ENCODE measurements at places on chromosomes 3 and 15. TPM values are rescaled to one million over a fixed set of nuclear protein-coding genes. Genes with fewer than 3 reads are reported as not detected.

The ATP2C1 gene
- 58.5 TPM for total RNA-seq

The VGLL3 gene
- total RNA-seq, result not detected

The ATP13A4 gene
- 1.6 TPM for total RNA-seq

The CACNA2D2 gene
- total RNA-seq, result 0.62 TPM

The MAGI1 gene
- total RNA-seq, result 0.04 TPM

The GABRR3 gene
- not detected for total RNA-seq

The PPP1R14D gene
- not detected for total RNA-seq

The SUCNR1 gene
- total RNA-seq, result not detected

The SLC24A1 gene
- 5.4 TPM for total RNA-seq

GRCh38 chr15:70351391-70351790 is 253.7 kb upstream of the TLE3 start:
- H3K36me3 ChIP-seq, result no peaks in the 10 kb centered on the region
- H3K4me1 ChIP-seq, result no peaks in the 10 kb centered on the region
- H3K4me3 ChIP-seq, result no peak overlapping the region
- H3K27ac ChIP-seq, result no peak overlapping the region

DNA sequence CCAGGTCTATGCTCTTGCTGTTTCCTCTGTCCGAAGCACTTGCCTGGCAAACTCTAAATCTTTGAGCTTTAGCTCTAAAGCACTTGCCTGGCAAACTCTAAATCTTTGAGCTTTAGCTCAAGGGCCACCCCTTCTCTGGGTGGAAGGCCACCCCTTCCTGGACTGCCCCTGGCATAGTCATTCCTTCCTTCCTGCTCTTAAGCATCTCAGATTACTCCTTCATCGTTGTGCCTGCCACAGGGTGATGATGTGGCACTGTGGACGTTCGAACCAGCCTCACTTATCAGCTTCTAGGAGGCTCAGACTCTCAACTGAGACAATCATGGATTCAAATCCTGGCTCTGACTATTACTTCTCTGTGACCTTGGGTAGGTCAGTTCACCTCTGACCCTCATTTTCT is 10.5 kb upstream of the CRABP1 start:
- H3K27ac ChIP-seq, result no peak overlapping the region
- H3K4me3 ChIP-seq, result no peak overlapping the region
- no peaks in the 10 kb centered on the region for H3K4me1 ChIP-seq
- no peaks in the 10 kb centered on the region for H3K27me3 ChIP-seq
- no peaks in the 10 kb centered on the region for H3K36me3 ChIP-seq

GRCh38 chr3:148084931-148085330 is 612.8 kb upstream of the AGTR1 start:
- H3K27ac ChIP-seq, result no peak overlapping the region
- no peaks in the 10 kb centered on the region for H3K27me3 ChIP-seq
- H3K4me3 ChIP-seq, result no peak overlapping the region
- no peaks in the 10 kb centered on the region for H3K36me3 ChIP-seq

DNA sequence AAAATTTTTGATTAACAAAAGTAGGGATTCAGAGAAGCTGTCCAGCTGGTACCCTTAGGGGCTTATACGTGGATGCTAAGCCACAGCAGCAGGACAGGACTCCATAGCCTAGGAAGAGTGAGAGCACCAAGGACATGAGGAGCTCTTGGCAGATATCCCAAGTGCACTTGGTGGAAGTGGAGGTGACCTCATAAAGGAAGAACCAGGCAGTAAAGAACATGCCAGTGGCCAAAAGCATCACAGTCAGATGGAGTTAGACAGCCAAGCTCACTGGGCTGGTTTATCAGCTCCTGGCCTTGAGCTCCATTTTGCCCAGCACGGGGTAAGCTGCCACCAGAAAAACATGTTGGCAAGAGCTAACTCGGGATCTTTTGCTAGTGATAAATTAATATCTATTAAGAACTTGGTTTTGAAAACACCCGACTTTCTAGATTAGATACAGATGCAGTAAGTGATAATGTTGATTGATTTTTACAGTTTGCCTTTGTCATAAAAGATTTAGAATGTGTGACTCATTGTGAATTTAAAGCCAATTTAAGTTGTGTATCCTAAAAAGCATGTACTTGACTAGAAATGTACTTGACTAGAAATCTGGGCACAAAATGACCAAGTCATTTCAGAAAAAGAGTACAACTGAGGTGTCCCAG is 108.0 kb downstream of the CMSS1 start:
- no peak overlapping the region for H3K27ac ChIP-seq
- DNase-seq, result no peak
- no peak overlapping the region for H3K4me3 ChIP-seq
- peaks cover 3% of the 10 kb centered on the region for H3K36me3 ChIP-seq

DNA sequence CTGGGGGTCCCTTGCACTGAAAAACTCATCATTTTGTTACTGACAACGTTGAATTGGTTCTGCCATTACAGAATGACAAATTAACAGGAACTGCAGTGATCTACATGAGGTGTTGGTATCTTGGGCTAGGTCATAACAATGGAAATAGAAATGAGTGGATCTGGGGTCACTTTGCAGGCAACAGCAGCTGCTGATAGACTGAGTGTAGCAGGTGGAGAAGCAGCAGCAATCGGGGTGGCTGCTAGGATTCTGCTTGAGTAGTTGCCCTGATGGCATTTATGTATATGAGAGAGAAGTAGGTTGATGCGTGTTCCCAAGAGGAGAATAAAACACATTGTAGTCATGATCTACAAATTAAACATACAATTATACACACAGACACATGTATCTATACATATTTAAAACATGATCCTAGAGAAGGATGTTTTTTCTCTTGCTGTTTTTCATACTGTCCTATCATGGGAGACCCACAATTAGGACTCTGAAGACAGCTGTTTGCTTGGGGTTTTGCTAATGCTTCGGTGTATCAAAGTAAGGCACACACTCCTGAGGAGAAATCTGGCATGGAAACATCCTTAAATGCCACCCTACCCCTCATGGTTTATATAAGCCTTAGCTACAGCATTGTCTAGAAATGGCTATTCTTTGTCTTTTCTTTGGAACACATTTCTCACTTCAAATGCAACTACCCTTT is 15.8 kb upstream of the THBS1 start:
- H3K27ac ChIP-seq, result no peak overlapping the region
- no peak for DNase-seq
- no peak overlapping the region for H3K4me3 ChIP-seq
- H3K36me3 ChIP-seq, result no peaks in the 10 kb centered on the region

- DNase-seq, result no peak
- no peak overlapping the region for H3K4me3 ChIP-seq
- H3K27me3 ChIP-seq, result peaks cover 30% of the 10 kb centered on the region
- peaks cover 4% of the 10 kb centered on the region for H3K4me1 ChIP-seq
Measured at GRCh38 chr3:174436367-174436766, 422.8 kb upstream of the NAALADL2 start.

DNA sequence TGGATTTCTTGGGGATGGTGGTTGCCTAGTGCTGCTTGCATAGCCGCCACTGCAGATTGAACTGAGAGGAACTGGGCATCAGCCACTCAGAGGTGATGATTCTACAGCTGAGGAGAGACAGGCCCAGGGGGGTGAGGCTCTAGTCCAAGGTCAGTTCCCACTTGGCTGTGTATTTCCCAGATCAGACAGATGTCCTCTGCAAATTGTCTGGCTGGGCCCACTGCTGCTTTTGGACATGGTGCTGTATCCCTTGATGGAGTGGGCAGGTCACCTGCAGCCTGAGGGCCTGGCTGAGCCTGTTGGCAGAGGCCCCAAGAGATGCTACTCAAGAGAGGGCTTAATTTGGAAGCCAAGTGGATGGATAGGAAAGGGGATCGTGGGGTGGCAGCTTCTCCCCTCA is 124.5 kb upstream of the CTDSPL start:
- no peak overlapping the region for H3K27ac ChIP-seq
- peaks cover 13% of the 10 kb centered on the region for H3K27me3 ChIP-seq
- no peaks in the 10 kb centered on the region for H3K36me3 ChIP-seq
- H3K4me3 ChIP-seq, result no peak overlapping the region

DNA sequence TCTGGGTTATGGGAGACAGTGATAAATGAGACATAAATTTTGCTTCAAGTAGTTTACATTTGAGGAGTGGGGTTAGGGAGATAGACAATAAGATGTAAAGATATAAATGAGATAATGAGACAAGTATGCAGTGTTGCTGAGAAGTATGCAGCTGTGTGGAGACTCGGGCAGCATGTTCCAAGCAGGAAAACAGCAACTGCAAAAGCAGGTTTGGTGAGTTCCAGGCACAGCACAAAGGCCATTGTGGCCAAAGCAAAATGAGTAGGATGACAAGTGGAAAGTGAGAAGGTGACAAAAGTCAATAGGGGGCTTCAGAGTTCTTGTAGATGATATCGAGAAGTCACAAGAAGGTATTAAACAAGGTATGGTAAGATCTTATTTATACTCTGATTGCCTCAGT is 259.1 kb upstream of the PEX5L start:
- no peaks in the 10 kb centered on the region for H3K27me3 ChIP-seq
- no peak overlapping the region for H3K27ac ChIP-seq
- H3K4me1 ChIP-seq, result no peaks in the 10 kb centered on the region

DNA sequence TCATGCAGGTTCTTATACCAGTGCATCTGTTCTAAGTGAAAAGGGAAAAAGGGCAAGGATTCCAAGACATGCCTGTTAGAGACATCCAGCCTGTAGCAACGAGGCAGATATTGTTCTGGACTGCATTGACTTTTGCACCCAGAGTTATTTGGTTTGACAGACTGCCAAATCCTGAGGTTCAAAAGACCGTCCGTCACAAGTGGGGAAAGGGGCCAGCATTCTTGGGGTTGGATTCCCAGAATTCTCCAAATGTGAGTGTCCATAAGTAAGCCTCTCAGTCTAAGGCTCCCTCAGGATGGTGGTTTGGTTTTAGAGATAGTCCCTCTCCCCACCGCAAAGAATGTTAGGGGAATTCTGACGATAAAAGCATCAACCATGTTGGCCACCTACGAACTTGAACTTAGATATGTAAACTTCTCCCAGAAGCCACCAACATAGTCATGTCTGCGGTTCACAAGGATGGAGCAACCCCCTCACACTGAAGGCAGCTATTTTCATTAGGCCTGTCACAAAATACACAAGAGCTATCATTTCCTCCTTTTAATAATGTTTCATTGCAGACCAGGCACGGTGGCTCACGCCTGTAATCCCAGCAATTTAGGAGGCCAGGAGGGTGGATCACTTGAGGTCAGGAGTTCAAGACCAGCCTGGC is 13.6 kb upstream of the LACTB start:
- no peak for DNase-seq
- no peaks in the 10 kb centered on the region for H3K4me1 ChIP-seq
- H3K36me3 ChIP-seq, result no peaks in the 10 kb centered on the region
- H3K4me3 ChIP-seq, result no peak overlapping the region

GRCh38 chr3:16255726-16256125 is 9.0 kb downstream of the DPH3 start:
- H3K4me3 ChIP-seq, result no peak overlapping the region
- no peak overlapping the region for H3K27ac ChIP-seq
- H3K4me1 ChIP-seq, result peaks cover 29% of the 10 kb centered on the region
- peaks cover 8% of the 10 kb centered on the region for H3K36me3 ChIP-seq
- DNase-seq, result no peak

GRCh38 chr3:113531826-113532697 is at the start of gene SIDT1:
Gene SIDT1, plus strand, starts transcription at chr3:113532555. Its CDS starts 467 bp downstream, at chr3:113533022.
- H3K4me3 ChIP-seq, result peak within 1 kb of the TSS; percentile 98
- peaks cover 26% of the 10 kb centered on the region for H3K36me3 ChIP-seq
- peak; percentile 83 for DNase-seq
- H3K27me3 ChIP-seq, result peaks cover 5% of the 10 kb centered on the region

DNA sequence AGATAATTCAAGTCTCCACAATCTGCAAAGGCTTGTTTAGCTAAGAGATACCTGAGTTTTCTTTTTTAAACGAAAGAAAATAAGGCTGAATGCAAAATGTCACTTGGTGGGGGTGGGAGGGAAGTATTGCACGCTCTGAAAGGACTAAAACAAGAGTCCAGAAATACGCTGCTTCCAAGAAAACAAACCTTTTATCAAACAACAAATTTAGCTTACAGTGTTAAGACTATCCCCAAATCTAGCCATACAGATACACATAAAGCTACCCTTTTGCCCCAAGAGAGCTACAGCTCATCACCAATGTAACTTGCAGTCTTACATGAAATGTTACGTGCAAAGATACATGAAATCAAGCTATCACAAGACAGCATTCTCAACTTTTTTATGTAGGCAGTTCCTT is 522.5 kb downstream of the FOXP1 start:
- no peak for DNase-seq
- no peaks in the 10 kb centered on the region for H3K27me3 ChIP-seq
- peaks cover 20% of the 10 kb centered on the region for H3K36me3 ChIP-seq
- no peak overlapping the region for H3K27ac ChIP-seq
- no peak overlapping the region for H3K4me3 ChIP-seq

GRCh38 chr3:151813799-151814198 is at the start of gene AADAC:
Gene AADAC, plus strand, starts transcription at chr3:151814116. Its CDS starts 47 bp downstream, at chr3:151814163.
- H3K4me1 ChIP-seq, result no peaks in the 10 kb centered on the region
- no peaks in the 10 kb centered on the region for H3K36me3 ChIP-seq
- no peak for DNase-seq
- peaks cover 11% of the 10 kb centered on the region for H3K27me3 ChIP-seq

- no peak overlapping the region for H3K4me3 ChIP-seq
- peaks cover 2% of the 10 kb centered on the region for H3K27me3 ChIP-seq
- no peak overlapping the region for H3K27ac ChIP-seq
- H3K36me3 ChIP-seq, result no peaks in the 10 kb centered on the region
- no peaks in the 10 kb centered on the region for H3K4me1 ChIP-seq
Measured at GRCh38 chr15:87578776-87579175, 677.8 kb downstream of the NTRK3 start.

DNA sequence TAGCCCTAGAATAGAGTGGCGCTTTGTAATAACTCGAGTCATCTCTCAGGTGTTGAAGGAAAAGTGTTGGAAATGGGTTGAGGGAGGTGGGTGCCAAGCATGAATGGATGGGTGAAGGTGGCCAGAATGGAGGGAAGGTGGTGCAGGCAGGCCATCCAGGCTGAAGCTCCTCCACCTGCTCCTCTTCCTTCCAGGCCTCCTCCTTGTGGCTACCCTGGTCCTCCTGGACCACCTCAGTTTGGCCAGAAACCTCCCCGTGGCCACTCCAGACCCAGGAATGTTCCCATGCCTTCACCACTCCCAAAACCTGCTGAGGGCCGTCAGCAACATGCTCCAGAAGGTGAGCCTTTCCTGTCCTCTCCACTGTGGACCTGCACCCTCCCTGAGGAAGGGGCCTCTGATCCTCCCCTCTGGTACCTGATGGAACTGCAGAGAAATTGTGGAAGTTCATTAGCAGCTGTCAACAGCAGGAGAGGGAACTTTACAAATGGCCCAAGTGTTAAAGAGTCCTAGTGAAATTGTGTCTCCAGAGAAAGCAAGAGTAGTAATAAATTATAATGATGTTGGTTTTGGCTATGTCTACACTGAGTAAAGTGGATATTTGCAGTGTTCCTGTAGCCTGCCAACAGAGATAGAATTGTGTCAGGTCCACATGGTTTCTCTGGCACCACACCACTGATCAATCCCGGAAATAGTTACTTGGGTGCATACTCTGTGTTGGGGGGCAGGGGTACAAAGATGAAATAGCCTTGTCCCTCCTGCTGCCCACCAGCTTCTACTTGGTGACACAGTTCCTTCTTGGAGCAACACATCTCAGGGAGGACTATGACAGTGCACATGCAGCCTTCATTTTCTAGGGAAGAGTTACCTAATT is 1.6 kb downstream of the IL12A start:
- H3K4me3 ChIP-seq, result peak overlapping the region; percentile 6
- DNase-seq, result no peak
- H3K27ac ChIP-seq, result no peak overlapping the region
- no peaks in the 10 kb centered on the region for H3K36me3 ChIP-seq
- H3K4me1 ChIP-seq, result peaks cover 17% of the 10 kb centered on the region
